ENCODE measurements at places on chromosomes 7 and 10.
A peak's percentile ranks its signal among the peaks of the same experiment; 100 is the strongest.

DNA sequence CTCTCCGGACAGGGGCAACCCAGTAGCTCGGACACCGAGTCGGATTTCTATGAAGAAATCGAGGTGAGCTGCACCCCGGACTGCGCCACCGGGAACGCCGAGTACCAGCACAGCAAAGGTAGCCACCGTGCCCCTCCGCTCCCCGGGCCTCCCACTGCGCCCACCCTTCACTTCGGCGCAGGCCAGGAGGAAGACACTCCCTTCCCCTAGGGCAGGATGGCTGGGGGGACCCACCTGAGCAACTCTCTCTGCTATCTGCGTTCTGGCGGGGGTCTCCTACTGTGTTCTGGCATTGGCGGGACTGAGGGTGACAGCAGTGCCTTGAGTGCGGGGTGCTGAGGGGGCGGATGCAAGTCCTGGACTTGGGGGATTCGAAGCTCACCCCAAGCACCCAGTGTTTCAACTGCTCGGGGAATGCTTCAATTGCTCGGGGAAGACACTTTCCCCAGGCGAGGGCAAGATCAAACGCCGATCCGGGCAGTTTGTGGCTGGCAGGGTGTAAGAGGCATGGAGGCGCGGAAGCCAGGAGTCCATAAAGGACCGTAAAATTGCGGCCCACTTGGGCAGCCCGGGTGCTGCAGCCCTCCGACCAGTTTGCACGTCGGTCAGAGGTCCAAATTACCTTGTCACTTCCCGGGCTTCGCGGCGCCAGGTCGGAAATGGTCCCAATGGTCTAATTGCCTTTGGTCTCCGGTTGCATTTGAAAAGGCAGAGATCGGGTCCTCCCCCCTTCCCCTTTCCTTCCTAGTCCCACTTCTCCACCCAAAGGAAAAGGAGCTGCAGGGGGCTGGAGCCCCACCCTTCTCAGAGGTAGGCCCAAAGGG, 950 bp downstream of the EVX1 start:
- DNase-seq, result no peak

DNA sequence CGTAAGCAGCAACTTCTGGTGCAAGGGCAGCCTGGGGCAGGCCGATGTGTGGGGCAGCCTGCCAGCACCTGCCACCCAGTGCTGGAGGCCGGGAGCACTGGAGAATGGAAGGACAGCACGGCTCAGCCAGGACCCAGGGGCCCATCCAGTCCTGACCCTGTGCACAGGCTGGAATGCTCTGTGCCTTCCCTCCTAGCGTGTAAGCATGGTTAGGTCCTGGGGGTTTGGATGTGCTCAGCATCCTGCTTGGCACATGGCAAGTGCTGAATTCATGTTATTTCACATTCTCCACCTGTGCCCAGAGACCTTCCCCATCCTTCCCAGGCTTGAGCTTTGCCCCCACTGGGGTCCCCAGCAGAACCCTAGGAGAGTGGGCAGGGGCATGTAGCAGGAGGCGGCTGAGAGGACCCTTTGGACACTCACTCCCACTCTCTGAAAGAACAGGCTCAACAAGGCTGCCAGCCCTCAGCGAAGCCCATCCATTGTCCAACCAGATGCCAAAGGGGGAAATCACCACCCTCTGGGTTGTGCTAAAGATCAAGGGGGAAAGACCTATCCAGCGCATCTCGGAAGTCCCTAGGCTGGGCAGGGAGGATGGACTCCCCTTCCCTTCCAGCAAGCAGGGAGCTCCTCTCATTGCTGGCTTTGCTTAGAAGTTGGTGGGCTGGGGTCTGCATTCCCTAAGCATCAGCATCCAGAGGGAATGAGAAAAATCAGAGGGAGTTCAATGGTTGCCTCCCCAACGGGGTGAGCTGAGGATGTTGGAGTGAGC, 29.7 kb downstream of the ANXA8 start:
- no peak for DNase-seq

DNA sequence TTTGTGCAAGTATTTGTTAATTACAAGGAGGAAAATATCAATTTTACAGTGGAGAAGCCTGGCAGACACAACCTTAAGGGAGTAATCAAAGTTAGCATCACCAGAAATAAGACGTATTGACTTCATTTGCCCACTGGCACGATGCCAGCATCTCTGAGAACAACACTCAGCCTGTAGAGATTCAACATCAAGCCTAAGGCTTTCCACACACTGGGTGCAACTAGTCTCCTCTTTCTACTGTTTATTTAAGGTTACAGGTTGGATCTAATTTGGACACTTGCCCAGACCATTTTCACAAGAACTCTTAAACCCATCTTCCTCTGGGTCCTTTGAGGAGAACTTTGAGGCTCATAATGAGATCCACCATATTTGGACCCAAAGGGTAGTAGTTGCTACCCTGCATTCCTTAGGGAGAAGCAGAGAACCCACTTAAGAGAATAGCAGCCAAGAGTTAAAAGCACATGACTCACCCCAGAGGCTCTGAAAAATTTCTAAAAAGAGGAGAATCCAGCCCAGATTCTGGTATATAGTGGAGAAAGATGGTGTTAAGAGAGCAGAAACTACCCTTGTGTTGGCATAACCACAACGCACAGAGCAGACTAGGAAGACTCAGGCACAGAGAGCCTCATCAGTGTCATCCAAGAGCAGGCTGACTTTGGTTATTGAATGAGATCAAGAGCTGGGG, 97.3 kb downstream of the CCDC71L start:
- no peak for DNase-seq

DNA sequence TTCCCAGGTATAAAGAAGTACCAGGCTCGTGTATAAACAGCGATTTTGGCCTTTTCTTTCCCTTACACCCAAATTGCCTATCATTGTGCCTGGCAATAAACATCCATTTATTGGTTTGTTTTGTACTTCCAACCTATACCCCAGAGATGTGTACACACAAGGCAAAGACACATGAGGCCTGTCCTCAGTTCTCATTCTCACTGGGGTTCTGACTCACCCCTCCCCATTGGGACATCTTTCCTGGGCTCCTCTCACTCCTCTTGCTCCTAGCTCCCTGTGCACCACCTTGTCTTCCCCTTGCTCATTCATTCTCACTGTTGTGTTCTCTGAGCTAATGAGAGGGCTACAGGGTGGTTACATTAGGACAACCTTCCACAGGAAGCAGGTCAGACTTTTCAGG, 240.7 kb downstream of the ANK3 start:
- DNase-seq, result no peak

GRCh38 chr7:24715661-24716479, 41.4 kb downstream of the GSDME start:
- no peak for DNase-seq

GRCh38 chr10:73094986-73095480, 1.6 kb downstream of the P4HA1 start:
- no peak for DNase-seq

DNA sequence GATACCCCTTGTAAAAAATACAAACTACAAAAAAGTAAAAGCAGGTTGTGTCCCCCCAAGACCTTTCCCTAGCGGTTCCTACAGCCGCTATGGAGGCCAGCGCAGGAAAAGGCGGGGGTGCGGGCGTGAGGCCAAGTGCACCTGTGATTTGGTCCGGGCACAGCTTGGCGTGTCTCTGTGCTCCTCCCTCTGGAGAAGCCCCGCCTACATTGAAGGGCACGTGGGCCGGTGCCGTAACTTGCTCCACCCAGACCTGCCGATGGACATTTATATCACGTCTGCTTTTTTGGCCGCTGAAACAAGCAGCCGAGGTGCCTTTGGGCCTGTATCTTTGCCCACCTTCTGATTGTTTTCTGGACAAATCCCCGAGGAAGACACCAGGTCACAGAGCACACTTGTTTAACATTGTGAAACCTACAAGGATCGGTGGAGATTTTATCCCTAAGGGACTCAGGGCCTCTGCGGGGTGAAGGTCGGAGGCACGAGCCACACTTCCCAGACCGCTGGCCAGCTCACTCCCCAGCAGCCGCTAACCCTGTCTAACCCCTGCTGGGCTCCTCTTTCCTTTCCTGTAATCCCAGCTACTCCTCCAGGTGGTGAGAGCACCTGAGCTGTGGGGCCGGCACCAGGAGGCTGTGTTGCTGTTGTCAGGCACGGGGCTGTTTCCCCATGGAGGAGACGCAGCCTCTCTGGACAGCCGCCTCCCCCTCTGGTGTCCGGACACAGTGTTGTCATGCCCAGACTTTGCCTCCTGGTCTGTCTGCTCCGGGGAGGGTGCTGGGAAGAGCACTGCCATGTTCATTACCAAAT, 18.8 kb upstream of the INPP5A start:
- no peak for DNase-seq

DNA sequence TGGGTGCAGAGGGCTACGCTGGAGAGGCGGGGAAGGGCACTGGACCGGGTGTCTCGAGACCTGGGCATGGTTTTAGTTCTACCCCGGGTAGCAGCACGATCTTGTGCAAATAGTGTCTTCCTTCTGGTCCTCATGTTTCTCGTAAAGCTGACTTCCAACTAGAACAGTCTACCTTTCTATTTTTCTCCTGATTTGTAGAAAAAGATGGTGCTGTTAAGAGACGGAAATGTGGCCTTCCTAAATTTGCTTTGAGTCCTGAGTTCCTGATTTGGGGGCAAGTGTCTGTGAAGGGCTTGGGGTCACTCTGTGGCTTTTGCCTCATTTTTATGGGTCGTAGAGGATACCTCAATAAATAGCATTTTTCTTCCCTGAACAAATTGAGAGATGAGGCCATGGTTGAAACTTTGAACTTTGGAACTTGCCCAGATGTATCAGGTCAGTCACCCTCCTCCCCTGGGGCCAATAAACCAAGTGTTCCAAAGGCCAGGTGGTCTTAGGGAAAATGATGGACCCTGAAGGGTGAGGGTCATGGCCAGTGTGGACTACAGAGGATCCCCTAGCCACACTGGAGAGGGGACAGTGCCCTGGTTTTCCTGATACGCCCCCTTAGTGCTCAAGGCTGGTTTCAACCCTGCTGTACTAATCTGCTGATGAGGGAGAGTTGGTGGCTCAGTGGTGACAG, 45.2 kb downstream of the GRK5 start:
- no peak for DNase-seq

GRCh38 chr7:13725591-13725990, 263.9 kb downstream of the ETV1 start:
- no peak for DNase-seq

DNA sequence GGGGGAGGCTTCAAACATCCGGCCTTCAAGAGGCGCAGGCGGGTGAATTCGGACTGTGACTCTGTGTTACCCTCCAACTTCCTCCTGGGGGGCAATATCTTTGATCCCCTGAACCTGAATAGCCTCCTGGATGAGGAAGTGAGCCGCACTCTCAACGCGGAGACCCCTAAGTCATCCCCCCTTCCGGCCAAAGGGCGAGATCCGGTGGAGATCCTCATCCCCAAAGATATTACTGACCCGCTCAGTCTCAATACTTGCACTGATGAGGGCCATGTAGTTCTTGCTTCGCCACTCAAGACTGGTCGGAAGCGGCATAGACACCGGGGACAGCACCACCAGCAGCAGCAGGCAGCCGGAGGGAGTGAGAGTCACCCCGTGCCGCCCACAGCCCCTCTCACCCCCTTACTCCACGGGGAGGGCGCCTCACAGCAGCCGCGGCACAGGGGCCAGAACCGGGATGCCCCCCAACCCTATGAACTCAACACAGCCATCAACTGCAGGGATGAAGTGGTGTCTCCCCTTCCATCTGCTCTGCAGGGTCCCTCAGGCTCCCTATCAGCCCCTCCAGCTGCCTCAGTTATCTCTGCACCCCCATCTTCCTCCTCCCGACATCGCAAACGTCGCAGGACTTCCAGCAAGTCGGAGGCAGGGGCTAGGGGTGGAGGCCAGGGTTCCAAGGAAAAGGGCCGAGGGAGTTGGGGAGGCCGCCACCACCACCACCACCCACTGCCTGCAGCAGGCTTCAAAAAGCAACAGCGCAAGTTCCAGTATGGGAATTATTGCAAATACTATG, 1.1 kb downstream of the MEPCE start:
- DNase-seq, result peak; percentile 27

DNA sequence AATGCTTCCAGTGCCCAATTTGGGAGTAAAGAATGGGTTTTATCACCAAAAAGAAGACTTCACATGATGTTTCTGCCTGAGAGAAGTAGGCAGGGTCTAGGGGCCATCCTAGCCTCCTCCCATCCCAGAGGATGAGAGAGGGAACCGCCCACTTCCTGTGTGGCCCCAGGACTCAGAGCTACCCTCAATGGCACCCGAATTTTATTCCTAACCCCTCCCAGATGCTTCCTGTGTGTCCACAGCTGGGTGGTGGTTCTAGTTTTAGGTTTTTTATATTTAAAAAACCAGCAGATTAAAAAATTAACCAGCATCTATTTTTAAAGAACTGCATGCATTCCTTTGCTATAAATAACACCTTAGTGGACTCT, 583.5 kb downstream of the PTPRN2 start:
- DNase-seq, result no peak

DNA sequence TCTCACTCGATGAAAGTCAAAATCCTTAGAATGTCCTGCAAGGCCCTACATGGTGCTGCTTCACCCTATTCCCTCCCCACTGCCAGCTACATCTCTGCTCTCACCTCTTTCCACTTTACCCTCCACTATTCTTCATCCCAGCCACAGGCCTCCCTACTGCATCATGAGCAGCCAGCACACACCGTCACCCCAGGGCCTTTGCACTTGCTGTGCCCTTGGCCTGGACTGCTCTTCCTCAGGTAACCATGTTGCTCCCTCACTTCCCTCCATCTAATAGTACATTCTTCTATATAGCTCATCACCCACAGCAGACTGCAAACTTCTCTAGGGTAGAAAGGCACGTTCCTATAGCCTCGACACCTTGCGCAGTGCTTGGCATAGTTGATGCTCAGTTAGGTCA, 167.7 kb downstream of the SH3PXD2A start:
- DNase-seq, result no peak

GRCh38 chr7:153022475-153023193, 263.1 kb downstream of the ACTR3B start:
- no peak for DNase-seq

DNA sequence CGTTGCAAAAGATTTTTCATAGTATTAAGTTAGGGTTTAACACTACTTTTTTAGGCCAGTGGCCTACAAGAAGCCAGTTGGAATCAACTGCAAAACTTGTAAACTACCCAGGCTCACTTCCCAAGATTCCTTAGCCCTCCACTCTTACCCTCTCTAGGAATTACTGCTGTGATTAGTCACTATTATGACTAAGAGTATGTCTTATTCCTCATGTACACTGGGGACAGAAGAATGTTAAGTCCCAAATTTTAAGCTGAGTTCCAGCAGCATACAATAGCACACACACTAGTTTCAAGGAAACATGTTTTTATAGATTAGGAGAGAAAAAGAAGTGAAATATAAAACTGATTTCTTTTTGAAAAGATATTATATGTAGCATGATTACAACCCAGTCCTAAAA, 42.8 kb downstream of the FBXL13 start:
- no peak for DNase-seq

GRCh38 chr10:15805395-15806058, 54.8 kb downstream of the MINDY3 start:
- no peak for DNase-seq

DNA sequence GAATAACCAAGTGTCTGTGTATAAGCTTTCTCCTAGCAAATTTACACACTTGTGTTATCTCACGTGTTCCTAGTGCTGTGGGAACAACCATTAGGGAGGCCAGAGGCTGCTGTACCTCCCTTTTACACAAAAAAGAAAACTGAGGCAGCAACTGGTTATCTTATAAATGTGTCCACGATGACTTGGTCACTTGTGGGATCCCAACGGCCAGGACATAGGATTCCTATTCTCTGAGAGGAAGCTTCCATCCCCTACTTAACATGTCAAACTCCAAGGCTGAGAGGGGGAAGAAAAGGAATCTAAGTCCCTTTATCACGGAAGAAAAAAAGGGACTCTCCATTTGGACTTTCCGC, 484 bp downstream of the ZNF438 start:
- DNase-seq, result no peak

GRCh38 chr10:124239696-124240095, 146.3 kb upstream of the CHST15 start:
- no peak for DNase-seq

Measured in activated CD4-positive, CD25-positive, alpha-beta regulatory T cell (primary cell).